ENCODE measurements at places on chromosomes 13 and 19.

GRCh38 chr13:80058626-80059025 is 282.3 kb downstream of the SPRY2 start:
- DNase-seq, result no peak

GRCh38 chr13:51925865-51926527 is 64.2 kb downstream of the CCDC70 start:
- DNase-seq, result no peak

DNA sequence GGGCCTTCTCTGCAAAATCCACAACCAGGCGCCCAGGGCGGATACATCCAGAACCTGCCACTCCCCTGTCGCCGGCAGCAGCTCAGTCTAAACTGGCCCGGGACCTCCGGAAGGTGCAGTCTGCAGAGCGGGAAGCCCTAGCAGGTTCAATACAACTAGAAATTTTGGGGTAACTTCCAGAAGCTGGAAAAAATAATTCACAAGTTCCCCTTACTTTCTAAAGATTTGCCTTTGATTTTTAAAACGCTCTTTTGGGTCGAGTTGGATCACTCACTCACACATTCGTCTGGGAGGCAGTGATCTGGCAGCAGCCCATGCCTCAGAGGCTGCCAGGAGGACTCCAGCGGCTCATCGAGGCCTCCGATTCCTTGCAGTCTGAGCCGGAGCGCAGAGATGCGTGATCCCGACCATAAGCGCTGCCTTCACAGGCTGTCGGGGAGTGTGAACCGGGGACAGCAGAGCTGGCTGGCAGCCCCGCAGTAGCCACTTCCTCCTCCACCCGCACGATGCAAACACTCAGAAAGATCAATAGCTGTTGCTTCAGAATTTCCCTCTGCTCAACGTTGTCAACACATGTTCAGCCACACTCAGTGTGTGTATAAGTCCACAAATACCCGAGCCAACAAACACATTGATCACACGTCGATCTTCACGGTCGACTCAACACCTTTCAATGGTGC is 35.6 kb upstream of the ZNF507 start:
- no peak for DNase-seq

DNA sequence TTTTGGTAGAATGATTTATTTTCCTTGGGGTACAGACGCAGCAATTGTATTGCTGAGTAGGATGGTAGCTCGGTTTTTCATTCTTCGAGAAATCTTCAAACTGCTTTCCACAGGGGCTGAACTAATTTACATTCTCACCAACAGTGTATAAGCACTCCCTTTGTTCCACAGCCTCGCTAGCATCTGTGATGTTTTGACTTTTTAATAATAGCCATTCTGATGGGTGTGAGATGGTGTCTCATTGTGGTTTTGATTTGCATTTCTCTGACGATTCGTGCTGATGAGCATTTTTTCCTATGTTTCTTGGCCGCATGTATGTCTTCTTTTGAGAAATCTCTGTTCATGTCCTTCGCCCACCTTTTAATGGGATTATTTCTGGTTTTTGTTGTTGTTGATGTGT is 54.8 kb upstream of the UQCRFS1 start:
- DNase-seq, result no peak

DNA sequence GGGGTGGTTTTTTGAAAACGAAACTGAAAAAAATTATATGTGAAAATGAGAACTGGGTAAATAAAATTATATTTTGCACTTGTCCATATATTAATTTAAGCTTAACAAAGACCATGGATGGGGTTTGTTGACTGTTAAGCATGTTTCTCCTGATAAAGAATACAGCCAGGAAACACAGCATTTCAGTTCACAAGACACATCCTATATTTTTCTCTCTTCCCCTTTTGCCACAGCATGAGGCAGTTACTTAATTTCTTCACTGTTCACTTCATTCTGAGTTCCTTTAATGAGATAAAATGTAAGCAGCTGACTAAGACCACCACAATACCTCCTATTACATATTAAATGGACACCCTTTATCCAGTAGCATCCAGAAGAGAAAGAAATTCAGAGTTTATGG is 64.0 kb downstream of the RXFP2 start:
- no peak for DNase-seq

DNA sequence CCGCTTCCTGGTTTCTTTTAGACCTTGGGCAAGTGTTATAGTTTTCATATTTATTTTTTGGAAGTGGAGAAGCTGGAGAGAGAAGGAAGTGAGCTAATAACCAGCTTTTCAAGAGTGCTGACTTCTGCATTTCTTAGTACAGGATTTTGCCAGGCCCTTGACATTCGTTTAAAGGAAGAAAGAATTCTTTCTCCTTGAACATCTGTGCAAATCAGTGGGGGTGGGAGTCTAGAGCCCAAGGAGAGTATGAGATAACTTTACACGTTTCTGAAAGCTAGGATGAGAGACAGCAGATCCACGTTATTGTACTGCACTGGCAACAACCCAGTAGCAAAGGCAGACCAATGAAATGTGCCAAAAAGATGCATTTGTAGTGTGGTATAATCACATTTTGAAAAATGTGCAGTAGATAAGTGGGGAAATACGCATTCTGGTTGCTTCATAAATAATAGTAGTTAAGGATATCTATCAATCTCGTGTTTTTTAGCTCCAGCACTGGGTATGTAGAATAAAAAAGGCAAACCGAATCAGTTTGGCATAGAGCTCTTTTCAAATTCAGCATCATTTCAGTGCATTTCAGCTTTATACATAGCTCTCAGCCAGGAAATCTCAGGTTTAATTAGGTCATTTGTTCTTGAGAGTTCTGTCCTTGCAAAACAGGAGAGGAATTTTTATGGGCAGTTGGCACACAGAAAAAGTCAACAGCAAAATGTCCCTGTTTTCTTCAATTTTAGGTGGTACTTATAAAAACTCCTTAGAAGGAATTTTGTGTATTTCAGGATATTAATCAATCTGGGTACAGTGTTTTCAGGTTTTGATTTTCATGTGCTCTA is 4.3 kb downstream of the RNF113B start:
- DNase-seq, result no peak

Measured in fibroblast of skin of left biceps (primary cell).